AG10803 (cell line): ENCODE measurements at places on chromosomes 11 and 22.
A peak's percentile ranks its signal among the peaks of the same experiment; 100 is the strongest.

DNA sequence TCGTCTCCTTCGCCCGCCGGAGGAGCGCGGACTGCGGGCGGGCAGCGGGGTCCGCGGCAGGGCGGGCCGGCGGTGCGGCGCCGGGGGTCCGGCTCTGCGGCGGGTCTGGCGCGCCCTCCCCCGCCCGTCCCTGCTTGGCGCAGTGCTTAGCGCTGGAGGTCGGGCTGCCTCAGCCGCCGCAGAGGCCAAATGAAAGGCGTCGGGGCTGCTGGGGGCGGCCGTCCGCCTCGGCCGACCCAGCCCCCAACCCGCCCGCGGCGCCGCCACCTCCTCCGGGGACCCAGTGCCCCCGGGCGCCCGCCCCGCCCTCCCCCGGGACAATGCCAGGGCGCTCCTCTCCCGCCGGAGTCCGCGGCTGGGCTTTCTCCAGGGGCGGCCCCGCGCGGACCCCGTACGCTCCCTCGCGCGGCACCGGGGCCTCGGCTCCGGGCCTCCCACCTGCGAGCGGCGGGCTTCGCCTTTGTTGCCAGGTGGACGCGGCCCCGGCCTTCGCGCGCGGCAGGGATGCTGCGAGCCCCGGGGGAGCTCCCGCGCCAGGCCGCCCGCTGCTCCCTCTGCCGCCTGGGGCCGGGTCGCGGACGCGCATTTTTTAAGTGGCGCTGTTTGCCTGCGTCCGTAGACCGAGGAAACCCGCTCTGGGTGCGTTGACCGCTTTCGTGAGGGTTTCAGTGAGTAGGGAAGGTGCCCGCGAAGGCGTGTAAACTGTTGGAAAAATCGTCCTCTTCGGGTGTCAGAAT, 583 bp downstream of the APLP2 start:
- DNase-seq, result no peak

DNA sequence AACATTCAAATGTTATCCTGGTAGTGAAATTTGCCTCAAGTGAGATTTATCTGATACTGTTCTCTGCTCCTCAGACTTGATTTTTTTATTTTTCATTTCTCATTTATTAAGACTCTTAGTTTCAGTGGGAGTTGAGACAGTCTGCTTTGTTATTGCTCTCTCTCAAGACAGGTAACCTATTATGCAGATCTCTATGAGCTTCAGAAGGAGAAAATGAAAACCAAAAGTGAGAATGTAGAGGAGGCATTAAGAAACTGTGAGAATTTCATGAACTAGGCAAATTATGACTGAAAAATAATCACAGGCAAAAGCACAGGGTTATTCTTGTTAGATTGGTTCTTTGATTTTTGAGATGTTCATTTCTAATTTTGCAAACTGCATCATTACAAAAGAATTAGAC, 290.0 kb upstream of the CHORDC1 start:
- no peak for DNase-seq

- DNase-seq, result no peak
These were observed 61.3 kb downstream of the SBF2 start for GRCh38 chr11:10232756-10233155.

- DNase-seq, result no peak
These were observed 669 bp upstream of the TIGD3 start for GRCh38 chr11:65353900-65354264.

- no peak for DNase-seq
These were observed 17.2 kb downstream of the SCGB1A1 start for GRCh38 chr11:62435846-62436660.

- DNase-seq, result no peak
These were observed 294.4 kb downstream of the NTM start for GRCh38 chr11:131664816-131665215.

DNA sequence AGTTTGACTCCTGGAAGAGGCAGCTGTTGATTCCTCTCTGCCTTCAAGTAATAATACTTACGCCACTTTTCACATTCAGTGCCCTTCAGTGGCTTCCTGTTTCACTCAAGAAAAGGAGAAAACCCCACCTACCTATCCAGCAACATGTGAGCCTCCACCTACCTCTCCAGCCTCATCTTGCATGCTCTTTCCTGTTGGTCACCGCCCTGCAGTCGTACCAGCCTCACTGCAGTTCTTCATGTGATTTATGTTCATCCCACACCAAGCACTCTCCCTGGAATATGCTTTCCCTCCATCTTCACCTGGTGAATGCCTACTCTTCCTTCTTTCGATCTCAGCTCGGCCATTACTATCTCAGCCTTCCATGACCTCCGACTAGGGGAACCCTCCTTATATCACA, 21.8 kb upstream of the YWHAH start:
- DNase-seq, result no peak

GRCh38 chr22:20111045-20111688, 4.7 kb upstream of the RANBP1 start:
- peak; percentile 22 for DNase-seq

GRCh38 chr11:117866526-117866925, 9.9 kb downstream of the FXYD6 start:
- DNase-seq, result no peak

GRCh38 chr11:22657101-22657694, 9.2 kb upstream of the GAS2 start:
- DNase-seq, result no peak

- no peak for DNase-seq
These were observed 15.7 kb downstream of the MN1 start for GRCh38 chr22:27785831-27786230.

GRCh38 chr11:104078995-104079394, 42.6 kb downstream of the DDI1 start:
- no peak for DNase-seq

- DNase-seq, result no peak
These were observed 115.9 kb downstream of the C11orf65 start for GRCh38 chr11:108351468-108351867.

- DNase-seq, result peak; percentile 25
These were observed 814.6 kb downstream of the DLG2 start for GRCh38 chr11:84812471-84812969.

DNA sequence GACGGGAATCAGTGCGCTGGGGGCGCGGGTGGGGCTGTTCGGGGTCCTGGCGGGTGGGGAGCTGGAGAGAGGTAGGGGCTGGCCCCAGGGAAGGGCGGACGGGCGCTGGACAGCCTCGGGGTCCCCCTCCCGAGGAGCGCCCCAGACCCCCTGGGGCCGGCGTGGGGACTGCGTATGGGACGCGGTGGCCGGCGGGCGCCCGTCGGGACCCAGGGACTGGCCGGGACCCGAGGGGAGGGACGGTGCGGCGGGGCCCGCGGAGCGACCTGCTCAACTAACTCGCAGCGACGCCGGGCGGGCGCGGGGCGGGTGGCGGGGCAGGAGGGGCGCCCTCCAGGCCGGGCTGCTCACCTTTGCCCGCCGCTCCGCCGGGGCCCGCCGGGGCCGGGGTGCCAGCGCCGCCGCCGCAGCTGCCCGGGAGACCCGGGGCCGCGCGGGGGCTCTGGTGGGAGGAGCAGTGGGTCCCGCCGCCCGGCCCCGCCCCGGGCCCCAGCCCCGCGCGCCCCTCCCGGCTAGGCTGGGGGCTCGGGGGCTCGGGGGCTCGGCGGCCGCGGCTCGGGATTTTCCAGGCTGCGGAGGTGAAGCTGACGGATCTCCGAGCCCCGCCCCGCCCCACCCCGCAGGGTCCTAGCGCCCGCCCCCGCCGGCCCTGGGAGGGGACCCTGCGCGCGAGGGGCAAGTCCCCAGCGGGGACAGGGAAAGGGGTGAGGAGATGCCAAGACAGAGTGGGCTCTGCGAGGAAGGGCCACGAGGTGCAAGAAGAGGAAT, 12.3 kb downstream of the STARD10 start:
- no peak for DNase-seq

DNA sequence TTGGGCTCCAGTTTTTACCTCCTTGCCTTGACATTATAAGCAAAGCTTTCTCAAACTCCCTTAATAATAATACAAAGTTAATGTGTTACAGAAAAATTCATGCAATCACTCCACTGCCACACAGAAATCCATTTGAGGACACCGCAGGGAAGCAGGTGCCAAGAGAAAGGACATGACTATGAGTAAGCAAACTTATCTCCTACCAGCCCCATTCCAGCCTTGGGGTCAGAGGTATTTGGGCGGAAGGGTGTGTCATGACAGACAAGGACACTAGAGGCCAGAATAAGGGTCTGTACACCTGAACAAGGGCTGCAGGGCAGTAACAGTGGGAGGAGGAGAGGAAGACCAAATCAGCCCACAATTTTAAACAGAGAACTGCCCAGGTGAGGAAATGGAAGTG, 5.9 kb downstream of the GNG3 start:
- DNase-seq, result no peak

DNA sequence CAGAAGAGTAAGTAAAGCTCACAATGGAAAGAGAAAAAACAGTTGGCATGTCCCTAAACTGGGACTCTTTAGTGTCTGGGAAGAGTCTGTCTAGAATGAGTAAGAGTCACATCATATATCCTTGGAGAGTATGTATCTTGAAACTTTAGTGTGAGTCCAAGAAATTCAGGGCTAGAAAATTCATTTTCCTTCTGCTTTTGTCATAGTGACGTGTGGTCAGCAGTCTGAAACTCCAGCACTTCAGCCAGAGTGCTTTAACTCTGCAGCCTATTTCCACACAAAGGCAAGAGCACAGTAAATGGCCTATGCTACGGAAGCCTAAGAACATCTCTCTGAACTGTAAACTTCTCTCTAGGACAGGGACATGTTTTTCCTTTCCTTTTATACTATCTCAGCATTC, 174.1 kb downstream of the FAM181B start:
- DNase-seq, result no peak

DNA sequence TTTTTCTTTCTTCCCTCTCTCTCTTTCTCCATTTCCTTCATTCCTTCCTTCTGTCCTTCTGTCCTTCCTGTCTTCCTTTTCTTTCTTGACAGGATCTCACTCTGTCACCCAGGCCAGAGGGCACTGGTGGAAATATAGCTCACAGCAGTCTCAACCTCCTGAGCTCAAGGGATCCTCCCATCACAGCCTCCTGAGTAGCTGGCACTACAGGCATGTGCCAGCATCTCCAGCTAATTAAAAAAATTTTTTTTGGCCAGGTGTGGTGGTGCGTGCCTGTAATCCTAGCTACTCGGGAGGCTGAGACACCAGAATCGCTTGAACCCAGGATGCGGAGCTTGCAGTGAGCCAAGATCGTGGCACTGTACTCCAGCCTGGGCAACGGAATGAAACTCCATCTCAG, 4.8 kb upstream of the DUSP8 start:
- DNase-seq, result no peak

DNA sequence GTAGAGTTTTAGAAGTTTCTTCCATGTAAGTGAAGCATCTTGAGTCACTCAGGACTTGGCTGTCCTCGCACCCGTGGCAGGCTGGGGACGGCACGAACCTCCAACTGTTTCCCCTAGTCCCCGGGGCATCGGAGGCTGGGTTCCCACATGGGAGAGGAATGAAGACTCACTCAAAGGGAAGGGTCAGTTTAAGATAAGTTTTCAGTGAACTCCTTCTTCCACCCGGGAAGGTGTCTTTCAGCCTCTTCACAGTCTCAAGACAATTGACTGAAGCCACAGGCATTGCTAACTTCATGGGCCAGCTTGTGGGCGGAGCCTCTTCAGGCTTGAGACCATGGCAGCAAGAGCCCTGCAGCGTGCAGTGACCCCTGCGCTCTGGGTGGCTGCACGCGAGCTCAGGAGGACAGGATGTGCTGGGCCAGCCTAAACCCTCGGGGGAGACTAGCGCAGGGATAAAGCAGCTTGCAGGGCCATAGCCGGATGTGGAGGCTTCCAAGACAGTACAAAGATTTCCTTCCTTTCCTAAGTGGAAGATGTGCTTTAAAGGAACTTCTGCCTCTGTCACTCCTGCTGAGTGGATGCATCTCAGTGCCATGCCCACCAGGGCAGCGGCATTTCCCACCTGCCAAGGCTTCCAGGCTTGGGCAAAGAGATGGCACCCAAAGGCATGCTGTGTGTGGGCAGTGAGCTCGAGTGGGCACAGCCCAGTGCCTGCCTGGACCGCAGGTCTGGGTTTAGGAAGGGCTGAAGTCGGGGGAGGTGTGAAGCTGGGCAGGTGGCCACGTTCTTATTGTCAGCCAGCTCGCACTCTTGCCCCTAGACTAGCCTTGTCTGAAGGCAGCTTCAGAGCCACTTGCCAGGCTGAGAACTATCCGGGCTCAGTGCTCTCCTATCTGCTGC, 32.9 kb downstream of the PPIL2 start:
- DNase-seq, result no peak

DNA sequence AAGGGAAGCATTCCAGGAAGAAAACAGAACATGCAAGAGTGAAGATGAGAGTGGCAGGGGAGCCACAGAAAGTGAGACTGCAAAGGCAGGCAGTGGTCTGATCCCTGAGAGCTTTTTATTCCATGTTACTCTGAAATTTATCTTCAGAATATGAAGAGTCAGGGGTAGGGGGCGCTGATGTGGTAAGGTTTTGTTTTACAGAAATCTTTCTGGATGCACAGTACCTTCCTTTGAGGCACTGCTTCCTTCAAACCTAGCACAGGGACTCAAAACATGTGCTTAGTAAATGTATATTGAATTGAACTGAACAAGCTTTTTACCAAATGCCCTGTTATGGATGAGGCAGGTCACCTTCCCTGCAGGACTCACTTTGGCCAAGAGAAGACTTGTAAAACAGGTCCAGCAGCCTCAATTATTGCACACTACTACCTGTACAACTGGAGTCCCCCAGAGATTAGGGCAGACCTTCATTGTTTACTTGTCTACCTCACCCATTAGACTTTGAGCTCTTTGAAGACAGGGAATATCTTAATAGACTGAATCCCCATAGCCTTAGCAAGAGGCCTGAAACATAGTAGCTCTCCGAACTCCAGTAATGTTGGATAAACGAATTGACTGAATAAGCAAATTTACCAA, 2.2 kb downstream of the PAK1 start:
- DNase-seq, result no peak

DNA sequence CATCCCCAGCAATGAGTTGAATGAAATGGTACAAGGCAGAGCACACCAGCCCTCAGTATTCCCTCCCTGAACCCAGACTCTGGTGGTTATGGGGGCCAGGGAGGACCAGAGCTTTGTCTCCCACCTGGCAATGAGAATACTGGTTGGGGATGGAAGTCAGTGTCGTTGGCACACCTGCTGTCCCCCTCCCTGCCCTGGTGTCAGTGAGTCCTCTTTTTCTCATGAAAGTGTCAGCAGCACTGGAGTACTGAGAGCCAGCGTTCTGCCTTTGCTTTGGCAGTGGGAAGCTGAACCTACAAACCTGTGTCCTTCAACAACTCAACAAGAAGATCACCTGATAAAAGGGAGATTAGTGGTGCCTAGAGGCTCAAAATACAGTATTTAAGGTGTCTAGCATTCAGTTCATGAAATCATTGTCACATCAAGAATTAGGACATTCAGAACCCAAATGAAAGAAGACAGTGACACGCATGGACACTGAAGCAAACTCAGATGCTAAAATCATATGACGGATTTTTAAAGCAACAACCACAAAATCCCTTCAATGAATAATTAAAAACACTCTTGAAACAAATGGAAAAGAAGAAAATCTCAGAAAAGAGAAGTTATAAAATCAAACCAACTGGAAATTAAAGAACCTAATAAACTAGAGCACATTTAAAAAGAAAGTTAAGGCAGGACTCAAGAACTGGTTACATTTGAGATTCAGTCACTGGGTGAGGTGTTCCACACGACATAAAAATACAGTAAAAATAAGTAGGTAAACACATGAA, 77.5 kb upstream of the VPREB1 start:
- DNase-seq, result no peak

GRCh38 chr11:2413742-2414579, 13.4 kb downstream of the TSSC4 start:
- no peak for DNase-seq

GRCh38 chr22:43343262-43343669, at the start of gene SCUBE1:
SCUBE1 (minus strand) TSS chr22:43343372; CDS start chr22:43343261, 111 bp downstream.
- no peak for DNase-seq

GRCh38 chr11:109527496-109527895, 105.5 kb downstream of the C11orf87 start:
- DNase-seq, result peak; percentile 76
